ENCODE measurements at places on chromosomes 4 and X.

- DNase-seq = no peak
Observed at GRCh38 chr4:79087071-79087470, 147.8 kb upstream of the PAQR3 start.

- no peak for DNase-seq
Observed at GRCh38 chr4:174454815-174455473, 67.3 kb downstream of the HPGD start.

GRCh38 chr4:26839016-26839415 is 21.6 kb upstream of the STIM2 start:
- no peak for DNase-seq

GRCh38 chrX:115561605-115562479 is 868 bp downstream of the PLS3 start:
- no peak for DNase-seq

DNA sequence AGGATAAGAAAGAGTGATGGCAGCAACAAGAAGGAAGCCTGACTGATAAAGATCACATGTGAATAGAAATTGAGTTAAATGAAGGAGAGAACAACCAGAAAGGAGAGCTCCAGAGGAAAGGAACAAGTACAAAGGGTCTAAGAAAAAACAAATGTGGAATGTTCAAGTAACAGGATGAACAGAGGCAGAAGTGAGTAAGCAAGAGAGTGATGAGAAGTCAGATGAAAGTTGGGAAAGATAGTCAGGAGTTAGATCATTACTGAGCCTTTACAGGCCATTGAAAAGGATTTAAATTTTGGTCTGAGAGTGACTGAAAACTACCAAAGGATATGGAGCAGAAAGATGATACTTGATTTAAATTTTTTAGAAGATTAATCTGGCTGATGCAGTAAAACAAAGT is 38.1 kb downstream of the NFXL1 start:
- DNase-seq = no peak
